Cardiac septum (tissue), 1 donor: ENCODE measurements at places on chromosomes 6 and 20. TPM values are rescaled to one million over a fixed set of nuclear protein-coding genes. Genes with fewer than 3 reads are reported as not detected.

DNA sequence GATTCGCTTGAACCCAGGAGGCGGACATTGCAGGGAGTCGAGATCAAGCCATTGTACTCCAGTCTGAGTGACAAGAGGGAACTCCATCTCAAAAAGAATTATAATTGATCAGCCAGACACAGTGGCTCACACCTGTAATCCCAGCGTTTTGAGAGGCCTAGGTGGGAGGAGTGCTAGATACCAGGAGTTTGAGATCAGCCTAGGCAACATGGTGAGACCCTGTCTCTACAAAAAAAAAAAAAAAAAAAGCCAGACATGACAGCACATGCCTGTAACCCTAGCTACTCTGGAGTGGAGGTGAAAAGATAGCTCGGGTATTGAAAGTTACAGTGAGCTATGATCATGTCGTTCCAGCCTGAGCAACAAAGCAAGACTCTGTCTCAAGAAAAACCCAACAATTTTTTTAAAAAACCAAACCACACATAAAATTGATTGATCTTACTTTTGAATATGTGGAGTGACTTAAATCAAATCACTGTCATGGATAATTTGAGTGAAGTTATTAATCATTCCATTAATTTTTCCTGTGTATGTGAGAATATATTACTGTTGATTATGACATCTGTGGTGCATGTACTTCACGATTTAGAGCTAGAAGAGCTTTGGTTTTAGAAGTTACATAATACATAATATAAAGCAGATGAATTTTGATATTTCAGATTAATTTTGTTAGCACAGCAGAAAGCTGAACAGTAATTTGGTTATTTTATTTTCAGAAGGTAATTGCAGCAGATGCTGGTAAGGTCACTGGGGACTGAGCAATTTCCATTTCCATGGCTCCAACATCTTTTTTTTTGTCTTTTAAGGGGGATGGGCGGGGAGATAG is 34.4 kb downstream of the NCOA7 start:
- DNase-seq, result no peak

GRCh38 chr6:32069460-32069859 is 31.2 kb downstream of the CYP21A2 start:
- DNase-seq, result no peak

GRCh38 chr6:128068119-128068479 is 167.2 kb upstream of the THEMIS start:
- DNase-seq, result no peak

- DNase-seq, result no peak
Observed at GRCh38 chr6:142716097-142716496, 228.9 kb downstream of the HIVEP2 start.

Gene OR2B6
- not detected for total RNA-seq
